ENCODE measurements at places on chromosomes 13 and 19.

DNA sequence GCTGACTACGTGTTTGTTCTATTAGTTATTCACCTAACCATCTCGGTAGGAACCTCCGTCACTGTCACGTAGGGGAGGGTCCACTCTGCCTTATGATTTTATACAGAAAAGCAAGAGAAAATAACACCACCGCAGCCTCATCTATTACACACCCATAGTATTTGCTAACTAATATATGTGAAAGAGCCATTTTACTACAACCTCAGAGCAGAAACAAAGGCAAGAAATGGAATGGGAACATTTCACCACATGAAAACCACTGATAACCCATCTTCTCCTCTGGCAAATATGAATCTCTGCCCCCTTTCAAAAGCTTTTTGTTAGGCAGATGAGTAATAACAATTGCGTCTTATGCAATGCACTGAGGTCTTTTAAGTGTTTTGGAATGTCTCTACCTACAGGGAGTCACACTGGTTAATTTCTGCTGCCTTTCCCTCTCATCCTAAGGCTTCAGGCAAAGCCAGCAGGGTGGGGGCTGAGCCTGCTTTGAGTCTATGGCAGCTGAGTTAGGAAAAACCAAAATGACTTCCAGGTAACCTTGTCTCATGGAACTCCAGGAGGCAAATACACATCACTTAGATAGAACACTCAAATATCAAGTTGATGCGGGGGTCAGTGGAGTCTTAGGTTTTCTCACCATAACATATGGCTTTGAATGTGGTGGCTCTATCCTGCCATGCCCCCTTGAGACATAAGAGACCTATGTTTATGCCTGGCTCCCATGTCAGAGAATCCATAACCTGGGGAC, 15.0 kb downstream of the TSHZ3 start:
- no peak for DNase-seq

DNA sequence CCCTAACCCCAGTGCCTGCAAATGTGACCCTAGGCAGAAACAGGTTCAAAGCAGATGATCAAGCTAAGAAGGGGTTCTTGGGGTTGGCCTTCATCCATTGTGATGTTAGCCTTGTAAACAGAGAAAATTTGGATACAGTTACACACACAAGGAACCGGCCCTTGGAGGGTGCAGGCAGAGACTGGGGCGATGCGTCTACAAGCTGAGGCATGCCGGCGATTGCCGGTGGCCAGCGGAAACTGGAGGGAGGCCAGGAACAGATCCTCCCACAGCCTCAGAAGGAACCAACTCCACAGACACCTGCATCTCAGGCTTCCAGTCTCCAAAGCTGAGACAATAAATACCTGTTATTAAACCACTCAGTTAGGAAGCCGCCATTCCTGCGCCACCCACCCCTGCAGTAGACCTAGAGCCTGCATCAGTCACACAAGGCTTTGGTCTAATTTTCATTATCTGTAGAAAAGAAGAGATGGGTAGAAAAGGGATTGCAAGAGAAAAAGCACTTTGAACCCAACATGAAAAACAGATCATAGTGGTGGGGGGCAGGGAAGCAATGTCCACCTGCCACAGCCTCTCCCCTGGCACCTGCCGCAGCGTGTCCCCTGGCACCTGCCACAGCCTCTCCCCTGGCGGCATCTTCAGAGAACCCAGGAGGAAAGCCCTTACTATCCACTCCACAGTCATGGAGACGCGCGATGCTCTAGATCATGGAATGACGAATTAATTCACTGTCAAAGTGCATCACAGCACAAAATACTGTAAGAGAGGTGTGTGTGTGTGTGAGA, 119.7 kb upstream of the SOX1 start:
- no peak for DNase-seq

- DNase-seq, result no peak
These were observed 107.8 kb downstream of the RXFP2 start for GRCh38 chr13:31846961-31847752.

- no peak for DNase-seq
These were observed 141.3 kb downstream of the SLITRK6 start for GRCh38 chr13:85657942-85658341.

DNA sequence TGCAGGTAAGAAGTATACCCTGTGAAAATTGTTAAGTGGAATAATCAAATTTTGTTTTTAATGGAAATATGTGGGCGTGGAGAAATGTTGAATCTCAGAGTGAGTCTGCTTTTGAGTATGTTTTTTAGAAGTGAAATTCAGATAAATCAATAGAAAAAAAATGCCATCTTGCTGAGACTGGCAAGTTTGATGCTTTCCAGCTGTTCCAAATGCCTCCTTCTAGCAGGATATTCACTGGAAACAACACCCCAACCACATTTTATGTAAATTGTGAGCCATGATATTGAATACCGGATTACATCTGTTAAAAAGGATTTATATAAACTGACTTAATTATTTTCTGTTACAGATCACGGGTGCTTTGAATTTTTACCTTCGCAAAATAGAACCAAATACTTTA, 115.4 kb downstream of the ITGBL1 start:
- DNase-seq, result no peak

DNA sequence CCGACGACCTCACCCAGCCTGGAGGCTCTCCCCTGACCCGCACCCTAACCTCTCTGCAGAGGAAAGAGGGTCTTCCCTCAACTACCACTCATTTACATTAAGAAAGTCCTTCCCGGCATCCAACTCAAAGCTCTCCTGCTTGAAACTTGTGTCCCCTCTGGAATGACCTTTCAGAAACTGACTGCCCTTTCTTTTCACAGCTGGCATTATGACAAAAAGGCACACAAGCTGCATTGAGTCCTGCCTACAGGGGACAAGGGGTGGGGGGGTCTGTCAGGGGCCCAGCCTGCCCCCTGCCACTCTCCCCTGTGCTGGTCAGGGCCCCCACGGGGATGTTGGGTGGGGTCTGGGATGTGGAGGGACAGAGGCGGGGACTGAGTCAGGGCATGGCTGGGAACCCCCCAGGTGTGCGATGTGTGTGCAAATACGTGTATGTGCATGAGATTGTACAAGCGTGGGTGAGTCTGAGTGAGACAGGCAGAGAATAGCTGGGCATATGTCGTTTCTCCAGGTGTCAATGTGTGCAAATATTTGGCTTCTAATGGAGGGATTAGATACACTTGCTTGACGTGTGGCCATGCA, 2.0 kb downstream of the COL5A3 start:
- DNase-seq, result no peak

GRCh38 chr13:109163037-109163379, 533.6 kb downstream of the MYO16 start:
- no peak for DNase-seq

DNA sequence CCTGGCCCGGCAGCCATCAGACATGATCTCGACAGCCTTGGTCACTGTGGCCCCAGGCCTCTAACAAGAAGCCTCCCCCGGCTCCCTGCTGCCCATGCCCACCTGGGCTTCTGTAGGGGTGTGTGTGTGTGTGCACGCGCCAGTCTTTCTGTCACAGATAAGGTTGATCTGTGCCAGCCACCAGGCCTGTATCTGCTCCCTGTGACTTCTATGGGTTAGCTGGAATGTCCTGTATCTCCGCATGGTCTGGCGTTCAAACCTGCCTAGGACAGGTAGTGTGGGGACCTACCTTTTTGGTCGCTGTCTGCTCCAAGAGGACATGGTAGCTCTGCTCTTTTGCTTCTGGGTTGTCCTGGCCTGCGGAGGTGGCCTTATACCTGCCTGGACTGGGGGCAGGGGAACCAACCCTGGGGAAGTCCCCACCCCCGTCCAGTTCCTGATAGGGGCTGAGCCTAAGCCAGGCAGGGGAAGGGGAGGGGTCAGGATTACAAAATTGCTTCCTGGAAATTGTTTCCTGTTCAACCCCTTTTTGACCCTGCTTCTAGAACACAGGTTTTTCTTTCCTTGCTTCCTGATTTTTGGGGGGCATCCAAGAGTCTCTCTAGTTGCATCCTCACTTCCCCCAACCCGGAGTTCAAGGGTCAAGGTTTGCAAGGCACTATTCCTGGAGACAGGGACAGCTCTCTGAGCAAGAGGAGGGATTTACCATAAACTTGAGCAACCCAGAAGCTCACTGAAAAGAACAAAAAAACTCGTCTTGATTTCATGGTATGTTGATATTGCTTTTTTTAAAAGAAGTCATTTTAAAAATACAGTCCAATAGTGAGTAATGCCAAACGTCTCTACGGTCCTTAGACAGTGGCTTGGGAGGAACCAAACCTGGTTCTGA, at the start of gene LRG1:
Gene LRG1, minus strand, starts transcription at position 344 of the 889 bp plus-strand sequence. Its CDS starts 23 bp downstream, at position 321.
- no peak for DNase-seq

GRCh38 chr13:110811771-110812120, 98.2 kb downstream of the ING1 start:
- no peak for DNase-seq

GRCh38 chr13:36057041-36057440, 74.1 kb downstream of the DCLK1 start:
- DNase-seq, result no peak

GRCh38 chr19:29376855-29377354, 148.9 kb upstream of the VSTM2B start:
- no peak for DNase-seq

GRCh38 chr13:88005188-88005587, 334.0 kb downstream of the SLITRK5 start:
- no peak for DNase-seq

Data from CD8-positive, alpha-beta memory T cell (primary cell).